ENCODE measurements at places on chromosomes 5 and 9. TPM values are rescaled to one million over a fixed set of nuclear protein-coding genes. Genes with fewer than 3 reads are reported as not detected.

GRCh38 chr9:37215830-37216229, 95.5 kb downstream of the ZCCHC7 start:
- no peak overlapping the region for H3K27ac ChIP-seq
- H3K4me1 ChIP-seq, result peaks cover 6% of the 10 kb centered on the region
- no peak overlapping the region for H3K4me3 ChIP-seq
- H3K27me3 ChIP-seq, result no peaks in the 10 kb centered on the region
- no peak for DNase-seq

DNA sequence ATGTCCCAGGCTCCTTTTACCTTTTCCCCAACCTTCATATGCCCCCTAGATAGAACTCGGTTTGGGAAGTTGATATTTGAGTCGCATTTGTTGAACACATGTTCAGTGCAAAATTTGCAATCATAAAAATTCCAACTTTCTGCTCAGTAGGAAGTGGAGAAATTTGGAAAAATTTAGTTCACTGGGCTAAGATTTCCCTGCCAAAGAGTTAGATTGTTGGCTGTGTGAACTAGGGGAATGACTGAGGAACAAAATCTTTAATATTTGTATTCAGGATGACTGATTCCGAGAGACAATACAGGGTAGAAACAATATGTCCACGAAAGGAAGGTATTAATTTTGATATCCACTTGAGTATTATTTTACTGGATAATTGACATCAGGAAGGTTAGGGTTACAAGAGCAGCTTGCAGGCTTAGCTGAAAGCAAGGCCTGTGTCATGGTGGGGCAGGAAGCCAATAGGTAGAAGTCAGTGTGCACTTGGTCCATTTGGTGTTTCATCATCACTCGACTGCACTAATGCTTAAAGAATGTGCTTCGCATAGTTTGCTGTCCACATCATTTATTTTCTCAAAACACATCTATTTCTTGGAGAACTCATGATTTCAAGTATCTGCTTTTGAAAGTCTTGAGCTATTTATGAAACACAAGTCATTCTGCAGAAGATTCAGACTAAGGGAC, 59.4 kb upstream of the GNA14 start:
- DNase-seq, result peak; percentile 44
- no peak overlapping the region for H3K27ac ChIP-seq
- no peak overlapping the region for H3K4me3 ChIP-seq

DNA sequence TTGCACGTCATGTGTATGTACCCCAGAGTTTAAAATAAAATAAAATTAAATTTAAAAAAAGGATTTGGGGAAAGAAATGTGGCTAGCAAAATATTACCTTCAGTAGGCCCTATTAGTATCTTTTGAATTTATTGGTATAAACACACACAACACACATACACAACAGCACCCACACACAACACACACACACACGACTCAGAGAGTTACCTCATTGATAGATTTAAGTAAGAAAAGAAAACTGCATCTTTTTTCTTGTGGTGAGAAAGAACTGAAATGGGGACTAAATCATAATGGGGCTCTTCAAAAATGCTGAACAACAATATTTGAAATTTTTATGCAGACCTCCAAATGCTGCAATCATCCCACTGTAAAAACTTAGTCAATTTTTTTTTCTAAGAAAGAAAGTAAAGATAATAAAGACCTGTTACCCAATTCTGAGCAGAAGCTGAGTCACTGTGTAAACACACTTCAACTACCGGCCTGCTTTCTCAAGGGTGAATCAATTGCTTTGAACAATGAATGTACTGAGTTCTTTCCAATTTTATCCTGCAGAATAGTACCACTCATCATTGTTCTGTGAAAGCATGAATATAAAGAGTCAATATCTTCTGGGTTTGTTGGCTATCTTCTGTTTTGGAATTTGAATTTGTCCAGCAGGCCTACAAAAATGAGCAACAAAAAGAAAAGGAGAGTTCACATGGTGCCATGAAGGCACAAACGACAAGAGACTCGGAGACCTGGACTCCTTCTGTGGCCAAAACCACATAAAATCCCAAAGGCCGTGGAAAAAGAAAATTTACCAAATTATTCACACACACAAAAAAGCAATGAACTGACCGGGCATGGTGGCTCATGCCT, 57.9 kb upstream of the CCNG1 start:
- DNase-seq, result peak; percentile 30
- H3K4me1 ChIP-seq, result no peaks in the 10 kb centered on the region
- H3K27ac ChIP-seq, result no peak overlapping the region
- no peak overlapping the region for H3K4me3 ChIP-seq
- no peaks in the 10 kb centered on the region for H3K27me3 ChIP-seq

DNA sequence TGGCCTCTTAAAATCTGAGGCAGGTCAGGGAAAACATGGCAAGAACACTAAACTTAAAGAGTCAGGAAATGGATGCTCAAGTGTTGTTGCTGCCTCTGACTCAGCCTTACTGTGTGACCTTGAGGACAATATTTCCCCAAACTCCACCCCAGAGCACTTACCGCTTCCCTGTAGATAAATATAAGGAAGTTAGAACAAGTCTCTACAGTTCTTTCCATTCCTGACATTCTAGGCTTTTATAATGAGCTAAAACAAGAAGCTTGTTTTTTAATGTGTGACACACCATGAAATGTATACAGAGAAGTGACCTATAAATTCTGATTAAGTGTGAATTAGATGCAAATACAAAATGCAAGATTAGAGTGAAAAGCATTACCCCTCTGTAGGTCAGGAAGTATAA, 129.3 kb downstream of the GRIA1 start:
- H3K27me3 ChIP-seq, result no peaks in the 10 kb centered on the region
- DNase-seq, result no peak

GPR151 gene
- not detected for total RNA-seq

CMBL gene
- 14.9 TPM for total RNA-seq

SNX18 gene
- total RNA-seq, result 38.1 TPM

All from adrenal gland (tissue), 19 donors.